ENCODE measurements at places on chromosomes 7 and 10. TPM values are rescaled to one million over a fixed set of nuclear protein-coding genes. Genes with fewer than 3 reads are reported as not detected.

Gene GPR37
- 1.9 TPM for total RNA-seq

Gene CARD11
- not detected for total RNA-seq

- no peak for DNase-seq
Measured at GRCh38 chr10:80487791-80488538, 33.9 kb downstream of the TSPAN14 start.

DNA sequence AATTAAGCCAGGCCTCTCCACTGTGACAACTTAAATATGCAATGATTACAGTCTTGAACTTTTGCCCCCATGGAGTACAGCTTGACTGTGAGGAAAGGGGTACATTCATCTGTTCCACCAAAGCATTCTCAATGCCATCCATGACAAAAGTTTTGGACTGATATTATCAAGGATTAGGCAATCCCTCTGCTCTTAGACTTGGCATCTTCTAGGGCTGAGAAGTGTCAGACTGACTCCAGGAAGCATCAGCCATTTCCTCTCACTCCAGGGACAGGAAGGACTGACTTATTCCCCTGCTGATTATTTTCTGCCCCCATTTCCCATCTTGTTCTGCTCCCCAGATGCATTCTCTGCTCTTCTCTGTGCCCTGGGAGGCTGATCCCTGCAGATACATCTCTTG lies 69.7 kb downstream of the ZNF365 start:
- no peak for DNase-seq

GRCh38 chr7:45177801-45178200 lies 20.2 kb downstream of the RAMP3 start:
- DNase-seq = no peak

DNA sequence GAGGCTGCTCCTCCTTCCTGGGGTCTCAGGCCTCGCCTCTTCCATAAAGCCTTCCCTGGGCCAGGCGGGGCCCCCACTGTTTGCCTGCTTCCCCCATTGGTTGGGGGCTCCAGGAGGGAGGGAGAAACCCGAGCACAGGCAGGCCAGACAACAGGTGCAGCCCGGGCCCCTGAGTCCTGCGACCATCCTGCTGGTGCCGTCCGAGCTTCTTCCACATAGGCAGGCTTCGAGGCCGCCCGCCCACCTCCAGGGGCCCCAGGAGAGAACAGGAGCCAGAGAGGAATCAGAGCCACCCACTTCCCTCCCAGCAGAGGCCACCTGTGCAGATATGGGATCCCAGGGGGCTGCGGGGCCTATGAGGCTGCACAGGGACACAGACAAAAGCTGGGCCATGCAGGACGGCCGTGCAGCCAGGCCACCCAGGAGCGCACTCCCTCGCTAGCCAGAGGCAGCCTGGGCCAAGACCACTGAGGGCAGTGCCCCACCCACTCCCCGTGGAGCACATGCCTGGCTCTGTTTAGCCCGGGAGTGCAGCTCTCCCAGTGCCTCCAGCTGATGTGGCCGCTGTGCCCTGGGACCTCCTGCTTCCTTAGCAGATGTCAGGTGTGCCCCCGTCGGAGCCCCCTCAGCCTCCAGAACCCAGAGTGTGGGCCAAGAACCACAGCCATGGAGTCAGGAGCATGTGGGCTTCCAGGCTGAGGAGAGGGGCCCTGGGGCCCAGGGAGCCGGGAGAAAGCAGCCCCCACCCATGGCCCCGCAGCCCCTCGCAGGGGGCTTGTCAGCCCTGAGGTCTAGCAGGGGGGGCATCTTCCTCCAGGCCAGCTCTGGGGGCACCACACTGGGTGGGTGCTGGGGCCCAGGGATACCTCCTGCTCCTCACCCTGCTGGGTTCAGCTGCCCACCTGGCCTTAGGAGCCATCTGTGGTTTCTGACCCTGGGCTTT lies 59.9 kb upstream of the INPP5A start:
- no peak for DNase-seq

GRCh38 chr10:11113156-11113555 lies 95.5 kb downstream of the CELF2 start:
- no peak for DNase-seq

DNA sequence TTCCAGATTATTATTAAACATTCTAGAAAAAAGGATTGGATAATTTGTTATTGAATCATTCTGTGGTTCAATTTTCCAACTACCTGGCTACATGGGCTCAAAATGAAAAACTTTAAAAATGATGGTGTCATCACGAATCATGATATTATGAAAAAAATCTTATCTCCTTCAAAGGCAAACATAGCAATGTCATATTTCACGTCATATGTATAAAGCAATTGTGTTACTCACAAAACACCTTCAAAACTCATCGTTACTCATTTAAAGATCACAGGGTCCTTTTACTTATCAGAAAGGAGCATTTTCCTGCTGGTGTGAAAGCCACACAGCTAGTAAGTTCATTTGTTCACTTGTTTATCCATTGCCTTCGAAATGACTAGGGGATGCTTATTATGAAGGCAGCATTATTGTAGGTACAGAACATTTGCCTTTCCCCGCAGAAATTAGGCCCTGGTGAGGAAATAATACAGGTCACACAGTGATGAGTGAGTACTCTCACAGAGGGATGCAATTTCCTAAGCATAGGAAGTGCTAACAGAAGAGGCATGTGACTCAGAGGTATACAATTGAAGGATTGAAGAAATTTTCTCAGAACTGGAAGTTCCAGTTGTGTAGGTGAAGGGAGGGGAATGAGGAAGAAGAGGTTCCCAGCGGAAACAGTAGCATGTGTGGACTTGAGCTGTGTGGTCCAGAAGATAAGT lies 478.7 kb downstream of the INHBA start:
- peak; percentile 80 for DNase-seq

DNA sequence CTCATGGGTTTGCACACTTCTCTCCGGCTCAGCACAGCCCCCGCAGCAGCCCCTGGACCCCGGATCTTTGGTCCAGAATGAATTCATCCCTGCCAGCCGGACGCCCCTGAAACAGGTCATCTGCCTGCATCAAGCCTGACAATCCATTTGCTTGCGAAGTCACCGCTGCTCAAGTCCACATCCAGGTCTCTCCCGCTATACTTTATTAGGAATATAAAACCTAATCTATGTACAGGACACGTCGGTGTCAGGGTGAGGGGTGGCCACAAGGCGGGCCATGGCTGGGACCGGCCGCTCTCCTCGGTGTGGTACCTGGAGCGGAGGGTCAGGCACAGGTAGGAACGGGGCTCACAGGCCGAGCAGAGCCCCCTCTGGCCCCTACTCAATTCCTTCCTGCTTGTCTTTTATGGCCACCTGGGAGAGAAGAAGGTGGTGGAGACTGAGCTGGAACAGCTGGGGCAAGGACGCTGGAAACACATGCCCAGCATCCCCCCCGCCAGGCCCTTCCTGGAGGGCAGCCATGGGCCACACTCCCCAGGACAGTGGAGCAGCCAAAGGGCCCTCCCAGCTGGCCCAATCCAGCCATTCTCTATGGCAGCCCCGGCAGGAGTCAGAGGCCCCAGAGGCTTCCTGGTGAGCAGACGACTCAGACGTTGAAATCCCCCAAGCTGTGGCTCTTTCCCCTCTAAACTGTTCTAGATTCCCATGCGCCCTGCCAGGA lies 5.3 kb downstream of the POLR2J start:
- DNase-seq = no peak

GRCh38 chr10:26432938-26433337 lies 5.2 kb upstream of the APBB1IP start:
- no peak for DNase-seq

Gene GOLGA7B
- not detected for total RNA-seq

- DNase-seq = no peak
Measured at GRCh38 chr7:1225441-1226185, 7.1 kb upstream of the UNCX start.

GRCh38 chr7:16484453-16485158 lies 19.1 kb upstream of the SOSTDC1 start:
- DNase-seq = peak; percentile 65

Gene SBDS
- 156 TPM for total RNA-seq

Gene GDF10
- total RNA-seq = not detected

Gene CALML3
- total RNA-seq = 0.25 TPM

Gene CUBN
- total RNA-seq = 1.3 TPM

DNA sequence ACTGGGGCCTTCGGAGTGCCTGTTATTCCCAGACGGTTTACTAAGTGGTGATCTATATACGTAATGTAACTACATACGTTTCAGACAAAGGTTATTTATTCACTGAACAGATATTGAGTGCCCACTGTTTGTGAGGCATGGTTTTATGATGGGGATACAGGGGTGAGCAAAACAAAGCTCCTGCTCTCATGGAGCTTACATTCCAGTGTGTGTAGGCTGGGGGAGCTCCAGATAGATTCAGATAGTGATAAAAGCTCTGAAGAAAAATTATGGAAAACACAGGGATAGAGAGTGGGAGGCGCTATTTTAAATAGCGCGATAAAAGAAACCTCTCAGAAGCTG lies 466 bp upstream of the DNAJB12 start:
- DNase-seq = no peak

DNA sequence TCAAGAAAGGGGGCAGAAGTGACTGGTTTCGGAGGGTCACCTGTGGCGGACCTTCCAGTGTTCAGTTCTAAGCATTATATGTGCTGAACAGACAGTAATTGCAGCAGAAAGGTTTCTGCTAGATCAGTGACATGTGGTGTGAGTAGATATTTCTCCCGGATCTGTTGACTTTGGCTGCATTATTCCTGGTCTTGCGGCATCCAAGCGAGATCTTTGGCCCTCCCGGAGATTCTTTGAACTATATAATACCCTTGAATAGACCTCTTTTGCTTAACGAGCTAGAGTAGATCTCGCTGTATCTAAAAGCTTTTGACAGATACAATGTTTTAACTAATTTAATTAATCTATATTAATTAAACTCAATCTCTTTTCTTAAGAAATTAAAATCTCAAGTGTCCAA lies 99.8 kb downstream of the PTN start:
- no peak for DNase-seq

- DNase-seq = peak; percentile 53
Measured at GRCh38 chr10:38054361-38054797, 39.8 kb upstream of the ZNF37A start.

Gene SLC13A1
- not detected for total RNA-seq

Gene SFRP4
- total RNA-seq = not detected

GRCh38 chr7:133999178-133999577 lies 128.0 kb upstream of the LRGUK start:
- no peak for DNase-seq

Gene MKI67
- 81.4 TPM for total RNA-seq

GRCh38 chr7:130276796-130277762 lies 10.4 kb downstream of the CPA2 start:
- peak; percentile 60 for DNase-seq

DNA sequence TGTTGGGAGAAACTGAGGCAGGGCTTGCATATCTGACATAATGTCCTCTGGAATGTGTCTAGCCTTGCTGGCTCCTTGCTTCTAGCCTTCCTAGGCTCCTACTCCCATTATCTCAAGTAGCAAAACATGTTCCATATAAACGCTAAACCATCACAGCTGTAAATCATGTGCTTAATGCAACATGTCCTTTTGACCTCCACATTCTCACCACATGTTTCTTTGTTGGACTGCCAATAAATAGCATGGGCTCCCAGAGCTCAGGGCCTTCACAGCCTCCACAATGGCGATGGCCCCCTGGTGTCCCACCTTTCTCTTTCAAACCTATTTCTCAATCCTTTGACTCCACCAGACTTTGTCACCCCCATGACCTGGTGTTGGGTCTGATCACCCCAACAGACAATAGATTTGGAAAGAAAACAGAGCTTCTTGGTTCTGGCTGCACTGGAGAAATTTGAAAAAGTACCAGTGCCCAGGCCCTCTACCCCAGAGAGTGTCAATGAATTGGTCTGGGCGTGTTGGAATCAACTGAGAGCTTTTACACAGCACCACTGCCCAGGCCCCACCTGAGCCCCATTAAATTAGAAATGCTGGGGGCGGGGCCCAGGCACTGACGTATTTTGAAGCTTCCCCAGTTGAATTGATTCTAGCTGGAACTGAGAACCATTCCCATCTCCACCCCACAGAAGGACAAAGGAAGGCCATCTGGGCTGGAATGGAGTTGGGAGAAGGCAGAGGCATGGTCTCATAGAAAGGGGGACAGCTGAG lies 41.3 kb upstream of the GGCT start:
- DNase-seq = no peak

DNA sequence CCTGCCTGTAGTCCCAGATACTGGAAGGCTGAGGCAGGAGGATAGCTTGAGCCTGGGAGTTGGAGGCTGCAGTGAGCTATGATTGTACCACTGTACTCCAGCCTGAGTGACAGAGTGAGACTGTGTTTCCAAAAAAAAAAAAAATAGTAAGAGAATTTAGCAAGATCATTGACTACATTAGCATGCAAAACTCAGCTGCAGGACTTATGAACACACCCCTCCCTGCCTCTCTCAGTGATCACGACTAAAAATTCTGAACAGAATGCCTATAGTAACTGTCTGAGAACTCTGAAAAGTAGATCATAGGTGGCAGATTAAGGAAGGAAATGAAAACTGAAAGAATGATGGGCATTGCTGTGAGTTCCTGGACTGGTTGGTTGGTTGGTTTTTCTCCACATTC lies 50.5 kb downstream of the MYL10 start:
- no peak for DNase-seq

Gene TMEM270
- not detected for total RNA-seq

GRCh38 chr10:123759501-123760031 lies 93.4 kb downstream of the GPR26 start:
- no peak for DNase-seq

GRCh38 chr10:45374350-45375052 lies 485 bp downstream of the ALOX5 start:
- DNase-seq = no peak

Gene HMX3
- total RNA-seq = not detected

Data from MCF 10A (cell line).